ENCODE measurements at places on chromosomes 7 and 10.

GRCh38 chr10:124152139-124153022 lies 59.0 kb upstream of the CHST15 start:
- no peak for DNase-seq

- DNase-seq, result no peak
These were observed 14.4 kb upstream of the PANK1 start for GRCh38 chr10:89659143-89660131.

- DNase-seq, result no peak
These were observed 152.6 kb upstream of the FZD8 start for GRCh38 chr10:35794703-35795102.

DNA sequence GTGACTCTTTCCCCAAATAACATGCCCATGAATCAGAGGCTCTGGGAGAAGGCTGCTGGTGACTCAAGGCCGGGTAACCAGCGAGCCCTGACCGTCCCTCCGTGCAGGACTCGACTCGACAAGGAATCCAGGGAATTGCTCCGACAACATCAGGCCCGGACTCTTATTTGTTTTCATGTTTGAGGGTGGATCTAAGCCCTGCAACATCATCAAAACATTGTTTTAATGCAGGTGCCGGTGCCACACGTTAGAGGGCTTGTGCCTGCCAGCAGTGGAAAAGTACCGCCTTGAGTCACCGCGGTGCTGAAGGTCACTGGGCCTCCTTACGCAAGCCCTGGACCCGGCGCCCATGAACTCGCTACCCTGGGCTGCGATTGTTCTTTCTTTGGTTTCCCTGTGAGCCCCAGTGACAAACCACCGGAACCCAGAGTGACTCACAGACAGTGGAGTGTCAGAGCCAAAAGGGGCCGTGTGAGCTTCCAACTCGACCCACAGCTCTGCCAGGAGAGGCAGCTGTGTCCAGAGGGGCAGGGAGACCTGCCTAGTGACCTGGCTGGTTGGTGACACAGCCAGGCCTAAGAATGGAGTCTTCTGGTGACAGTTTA lies 139.4 kb upstream of the SHH start:
- DNase-seq, result no peak

GRCh38 chr7:96320442-96320841 lies 1.5 kb downstream of the SLC25A13 start:
- DNase-seq, result no peak

DNA sequence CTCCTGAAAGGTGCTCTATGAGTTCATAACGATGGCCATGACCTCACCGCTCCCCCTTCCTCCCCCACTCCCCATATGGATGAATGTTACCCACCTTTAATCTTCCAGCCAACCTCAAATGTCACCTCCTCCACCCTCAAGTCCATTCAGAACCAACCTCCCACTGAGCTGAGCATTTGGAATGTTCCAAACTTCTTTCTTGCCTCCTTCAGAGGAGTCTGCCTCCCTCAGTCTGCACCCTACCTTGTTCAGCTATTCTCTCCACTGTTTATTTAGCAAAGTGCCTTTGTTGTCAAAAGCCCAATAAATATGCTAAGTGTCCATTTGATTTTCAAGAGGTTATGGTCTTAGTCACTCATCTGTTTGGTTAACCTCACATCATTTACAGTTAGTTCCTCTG lies 22.9 kb upstream of the MTPAP start:
- DNase-seq, result no peak

DNA sequence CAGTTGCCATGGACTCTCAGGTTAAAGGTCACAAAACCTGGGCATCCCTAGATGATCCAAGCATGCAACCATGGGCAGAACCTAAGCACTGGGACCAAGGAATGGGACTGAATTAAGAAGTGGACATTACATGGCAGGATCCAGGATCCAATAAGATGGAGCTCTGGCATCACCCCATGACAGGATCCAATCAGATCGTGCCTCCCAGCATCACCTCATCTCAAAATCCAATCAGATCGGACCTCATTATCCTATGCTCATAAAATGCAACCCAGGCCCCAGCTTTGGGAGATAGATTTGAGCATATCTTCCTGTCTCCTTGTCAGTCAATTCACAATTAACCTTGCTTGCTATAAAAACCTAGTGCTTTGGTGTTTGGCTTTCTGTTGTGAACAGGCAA lies 616.1 kb downstream of the PARD3 start:
- DNase-seq, result no peak

- no peak for DNase-seq
These were observed 112.6 kb downstream of the TPK1 start for GRCh38 chr7:144723301-144723700.

DNA sequence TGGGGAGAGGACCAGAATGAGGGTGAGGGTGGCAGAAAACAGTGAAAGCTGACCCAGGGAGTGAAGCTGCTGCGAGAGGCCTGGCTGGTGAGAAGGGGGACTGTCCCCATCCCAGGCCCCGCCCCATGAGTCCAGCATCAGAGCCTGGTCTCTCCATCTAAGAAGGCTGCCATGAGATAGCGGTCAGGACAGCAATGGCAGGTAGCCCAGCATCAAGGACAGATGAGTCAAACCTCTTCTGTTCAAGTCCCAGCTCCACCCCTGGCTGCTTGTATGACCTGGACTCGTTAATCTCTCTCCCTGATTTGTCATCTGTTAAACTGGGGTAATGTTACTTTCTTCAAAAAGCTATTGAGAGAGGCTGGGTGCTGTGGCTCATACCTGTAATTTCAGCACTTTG lies 22.2 kb downstream of the GPNMB start:
- no peak for DNase-seq

DNA sequence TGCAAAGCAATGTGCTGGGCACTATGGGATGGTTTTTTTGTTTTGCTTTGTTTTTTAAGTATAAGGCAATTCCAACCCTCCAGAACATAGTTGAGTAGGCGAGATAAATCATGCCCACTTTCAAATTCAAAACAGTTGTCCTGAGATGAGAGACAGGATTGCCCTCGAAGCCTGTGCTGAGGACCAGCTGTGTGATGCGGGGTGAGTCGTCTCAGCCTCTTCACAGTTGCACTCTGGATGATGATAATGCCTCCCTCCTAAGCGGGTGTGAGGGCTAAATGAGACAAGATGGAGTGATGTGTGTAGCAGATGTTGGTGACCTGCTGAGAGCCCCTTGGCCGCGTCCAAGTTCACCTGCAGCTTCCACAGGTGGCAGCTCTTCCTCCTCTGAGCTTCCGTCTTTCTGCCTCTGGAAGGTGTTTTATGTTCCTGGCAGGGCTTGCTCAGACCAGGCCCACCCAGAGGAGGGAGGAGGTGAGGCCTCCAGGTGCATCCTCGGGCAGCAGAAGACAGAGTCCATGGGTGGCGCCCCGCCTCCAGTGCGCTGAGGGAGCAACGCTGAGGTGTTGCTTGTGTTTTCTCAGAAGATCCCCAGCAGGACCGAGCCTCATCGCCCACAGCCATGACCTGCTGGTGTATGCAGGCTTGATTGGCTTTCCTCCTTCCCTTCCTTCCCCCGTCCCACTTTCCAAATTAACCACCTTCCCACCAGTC lies 30.6 kb downstream of the ECHDC3 start:
- no peak for DNase-seq

DNA sequence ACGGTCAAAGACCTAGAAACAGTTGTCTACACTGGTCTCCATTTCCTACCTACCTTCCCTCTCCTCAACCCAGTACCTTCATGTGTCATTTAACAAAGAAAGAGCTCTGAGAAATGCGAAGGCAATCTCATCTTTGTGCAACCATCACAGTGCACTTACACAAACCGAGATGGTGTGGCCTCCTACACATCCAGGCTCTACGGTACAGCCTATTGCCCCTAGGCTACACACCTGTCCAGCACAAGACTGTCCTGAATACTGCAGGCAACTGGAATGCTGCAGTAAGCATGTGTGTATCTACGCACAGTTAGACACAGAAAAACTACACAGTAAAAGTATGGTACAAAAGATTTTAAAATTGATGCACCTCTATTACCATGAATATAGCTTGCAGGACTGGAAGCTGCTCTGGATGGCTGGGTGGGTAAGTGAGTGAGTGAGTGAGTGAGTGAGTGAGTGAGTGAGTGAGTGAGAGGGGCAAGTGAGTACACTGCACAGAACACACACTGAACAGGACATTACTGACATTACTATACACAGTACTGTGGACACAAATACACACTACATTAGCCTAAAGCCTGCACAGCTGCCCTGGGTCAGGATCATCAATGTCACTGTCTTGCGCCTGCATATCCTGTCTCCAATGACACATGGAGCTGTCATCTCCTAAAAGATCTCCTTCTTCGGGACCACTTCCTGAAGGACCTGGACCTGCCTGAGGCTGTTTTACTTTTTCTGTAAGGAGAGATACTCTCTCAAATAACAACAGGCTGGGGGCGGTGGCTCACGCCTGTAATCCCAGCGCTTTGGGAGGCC lies 18.5 kb downstream of the ITGB1 start:
- no peak for DNase-seq

- DNase-seq, result no peak
These were observed 675.5 kb downstream of the SUGCT start for GRCh38 chr7:40810274-40810673.

DNA sequence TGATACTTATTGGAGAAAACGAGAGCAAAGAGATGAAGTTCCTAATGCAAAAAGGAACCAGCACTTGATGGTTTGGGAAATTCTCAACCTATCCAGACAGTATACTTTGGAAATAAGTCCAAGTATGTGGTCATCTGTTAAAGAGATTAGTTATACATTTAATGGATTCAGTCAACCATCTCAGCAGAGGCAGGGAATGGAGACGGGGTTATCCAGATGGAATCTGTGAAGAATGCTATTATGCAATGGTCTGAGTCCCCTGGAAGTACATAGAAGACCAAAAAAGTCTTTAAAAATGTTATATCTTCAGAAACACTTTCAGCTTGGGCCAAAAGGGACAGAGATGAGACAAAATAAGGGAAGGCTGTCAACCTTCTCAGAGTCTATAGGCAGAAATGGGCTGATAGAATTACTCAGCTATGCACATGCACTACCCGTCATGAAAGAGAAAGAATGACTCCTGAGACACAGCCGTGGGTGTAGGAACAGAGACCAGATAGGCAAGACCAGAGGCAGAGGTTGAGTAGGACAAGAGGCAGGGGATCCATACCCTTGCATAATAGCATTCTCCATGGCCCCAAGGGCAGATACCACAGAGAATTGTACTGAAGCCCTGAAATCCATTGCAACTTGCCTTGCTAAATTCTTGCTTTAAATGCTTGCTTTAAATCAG lies 738.8 kb upstream of the POT1 start:
- no peak for DNase-seq

- DNase-seq, result no peak
These were observed 227.6 kb upstream of the STEAP1 start for GRCh38 chr7:89926701-89927100.

GRCh38 chr7:45625714-45626440 lies 51.7 kb downstream of the ADCY1 start:
- DNase-seq, result no peak

- DNase-seq, result no peak
These were observed 45.3 kb upstream of the CDK1 start for GRCh38 chr10:60732807-60733516.

GRCh38 chr7:28291559-28291958 lies 111.0 kb upstream of the JAZF1 start:
- no peak for DNase-seq

GRCh38 chr7:107959527-107959898 lies 43.4 kb downstream of the LAMB1 start:
- DNase-seq, result no peak

DNA sequence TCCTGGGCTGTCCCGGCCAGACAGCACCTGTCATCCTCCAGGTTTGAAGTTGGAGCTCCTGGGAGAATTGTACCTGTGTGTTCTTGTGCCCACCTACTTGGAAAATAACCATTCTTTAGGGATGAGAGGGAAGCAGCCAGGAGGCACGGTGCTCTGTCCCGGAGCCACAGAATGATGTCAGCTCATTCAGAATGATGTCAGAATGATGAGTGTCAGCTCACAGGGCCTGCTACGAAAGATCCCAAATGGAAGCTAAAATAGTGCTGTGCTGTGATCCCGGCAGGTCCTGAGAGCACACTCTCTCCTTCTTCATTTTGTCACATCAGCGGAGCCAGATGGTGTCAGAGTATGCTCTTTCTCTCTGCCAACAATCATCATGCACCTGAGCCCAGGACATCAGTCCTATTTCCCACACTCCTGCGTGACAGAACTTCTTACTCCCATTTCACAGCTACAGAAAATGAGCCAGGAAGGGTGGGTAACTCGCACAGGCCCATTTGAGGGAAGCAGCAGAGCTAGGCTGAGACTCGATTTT lies 8.3 kb downstream of the ABCA13 start:
- DNase-seq, result no peak

GRCh38 chr10:129344731-129345355 lies 122.2 kb upstream of the MGMT start:
- DNase-seq, result no peak

GRCh38 chr10:108633046-108633445 lies 1290.3 kb downstream of the XPNPEP1 start:
- no peak for DNase-seq

- no peak for DNase-seq
These were observed 135.3 kb downstream of the HECW1 start for GRCh38 chr7:43247757-43248156.

DNA sequence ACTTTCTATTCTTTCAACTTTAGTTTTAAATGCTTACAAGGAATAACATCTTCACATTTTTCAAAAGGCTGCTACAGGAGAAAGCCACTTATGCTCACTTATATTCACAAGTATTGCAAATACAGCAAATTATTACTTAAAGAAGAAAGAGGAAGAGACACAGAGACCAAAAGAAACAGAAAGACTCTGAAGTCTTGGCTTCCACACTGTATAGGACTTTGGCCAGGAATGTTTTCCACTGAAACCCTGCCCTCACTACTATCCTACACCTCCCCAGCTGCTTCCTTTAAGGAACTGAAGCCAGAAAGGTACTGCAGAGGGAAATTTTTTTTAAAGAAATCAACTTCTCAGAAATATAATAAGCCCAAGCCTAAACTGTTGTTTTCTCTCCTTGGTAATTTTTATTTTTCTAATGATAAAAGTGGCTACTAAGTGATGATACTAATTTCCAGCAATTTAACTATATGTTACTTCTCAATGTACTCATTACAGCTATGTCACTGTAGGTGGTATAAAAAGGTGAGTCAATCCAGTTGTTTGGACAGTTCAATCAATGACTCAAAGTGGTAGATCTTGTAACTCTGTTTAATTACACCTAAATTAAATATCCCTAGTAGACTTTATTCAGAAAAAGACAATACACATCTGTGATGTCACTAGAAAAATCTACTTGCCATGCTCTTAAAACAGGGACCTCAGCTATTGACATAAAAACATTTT lies 231.6 kb downstream of the GRM8 start:
- no peak for DNase-seq

- no peak for DNase-seq
These were observed 2.7 kb downstream of the LRRC20 start for GRCh38 chr10:70379581-70380176.

GRCh38 chr7:50262916-50263690 lies 41.4 kb upstream of the IKZF1 start:
- no peak for DNase-seq

Measured in NCI-H2227 treated with DMSO at 0.1 percent for 48 hours (cell line).